Omental fat pad (tissue), 4 donors: ENCODE measurements at places on chromosomes 4 and X. TPM values are rescaled to one million over a fixed set of nuclear protein-coding genes. Genes with fewer than 3 reads are reported as not detected.

The SLC10A4 gene
- total RNA-seq = 0.25 TPM

The PDE5A gene
- 11.6 TPM for total RNA-seq

The SLC26A1 gene
- total RNA-seq = 0.09 TPM

The ZMYM3 gene
- total RNA-seq = 9.7 TPM

The BEX3 gene
- 68.5 TPM for total RNA-seq

The RAB33A gene
- 3.0 TPM for total RNA-seq

The ATP2B3 gene
- total RNA-seq = not detected

The BRCC3 gene
- total RNA-seq = 10.0 TPM

The NPY1R gene
- 34.7 TPM for total RNA-seq

The SYTL4 gene
- 37.2 TPM for total RNA-seq

The SPATA18 gene
- total RNA-seq = 2.0 TPM

The GK2 gene
- not detected for total RNA-seq

The FBXW7 gene
- 62.0 TPM for total RNA-seq

The RTL9 gene
- total RNA-seq = 0.12 TPM

The MND1 gene
- total RNA-seq = not detected

The F11 gene
- not detected for total RNA-seq

The LUZP4 gene
- total RNA-seq = not detected

The CTAG2 gene
- not detected for total RNA-seq

The ETDA gene
- total RNA-seq = not detected

The PHEX gene
- 0.09 TPM for total RNA-seq

The CASP3 gene
- 16.7 TPM for total RNA-seq

The CENPVL3 gene
- not detected for total RNA-seq

The PPP1R2C gene
- not detected for total RNA-seq

The ERAS gene
- total RNA-seq = not detected

The ACE2 gene
- total RNA-seq = 76.3 TPM

The DDIT4L gene
- total RNA-seq = 1.5 TPM

The KCNIP4 gene
- total RNA-seq = not detected

The ZAR1 gene
- total RNA-seq = not detected

The CD38 gene
- total RNA-seq = 7.3 TPM

The SPACA5 gene
- not detected for total RNA-seq

The ATP1B4 gene
- total RNA-seq = not detected

The FOXR2 gene
- not detected for total RNA-seq

The CYP4V2 gene
- 28.9 TPM for total RNA-seq

The ZFP42 gene
- total RNA-seq = not detected

The COQ2 gene
- total RNA-seq = 10.4 TPM

The CXCL6 gene
- 1.8 TPM for total RNA-seq

The KLB gene
- total RNA-seq = 14.7 TPM
